ENCODE measurements at places on chromosomes 4 and X.

DNA sequence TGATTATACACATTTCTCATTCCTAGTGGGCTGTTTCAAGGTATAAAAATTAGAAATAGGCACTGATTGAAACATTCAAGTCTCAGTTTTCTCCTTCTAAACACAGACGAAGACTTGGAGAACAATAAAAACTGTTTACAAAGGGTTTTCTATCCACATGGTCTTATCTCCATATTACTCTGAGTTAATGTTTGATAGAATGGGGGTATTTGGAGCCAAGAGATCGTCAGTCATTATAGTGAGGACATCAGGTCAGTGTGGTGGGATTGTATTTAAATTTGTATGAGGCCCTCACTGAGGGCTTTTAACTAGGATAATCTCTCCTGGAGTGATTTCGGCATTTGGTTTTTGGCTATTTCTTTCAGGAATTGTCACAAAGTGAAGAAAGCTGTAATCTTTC is 16.4 kb upstream of the DYNLT3 start:
- no peak for DNase-seq

DNA sequence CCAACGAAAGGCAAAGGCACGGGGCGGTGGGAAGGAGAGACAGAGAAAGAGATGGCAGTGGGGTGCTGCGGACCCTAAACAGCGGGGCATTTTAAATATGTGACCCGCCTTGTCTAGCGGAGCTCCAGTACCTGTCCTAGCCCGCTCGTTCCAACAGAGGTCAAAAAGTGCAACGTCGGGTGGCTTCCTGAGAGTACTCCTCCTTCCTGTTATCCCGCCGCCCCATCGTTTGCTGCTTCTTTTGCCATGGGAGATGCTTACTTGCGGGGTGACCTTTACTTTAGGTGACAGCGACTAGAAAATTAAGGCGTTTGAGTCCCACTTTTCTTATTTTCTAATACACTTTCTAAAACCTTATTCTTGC is 735 bp downstream of the NRK start:
- no peak for DNase-seq

DNA sequence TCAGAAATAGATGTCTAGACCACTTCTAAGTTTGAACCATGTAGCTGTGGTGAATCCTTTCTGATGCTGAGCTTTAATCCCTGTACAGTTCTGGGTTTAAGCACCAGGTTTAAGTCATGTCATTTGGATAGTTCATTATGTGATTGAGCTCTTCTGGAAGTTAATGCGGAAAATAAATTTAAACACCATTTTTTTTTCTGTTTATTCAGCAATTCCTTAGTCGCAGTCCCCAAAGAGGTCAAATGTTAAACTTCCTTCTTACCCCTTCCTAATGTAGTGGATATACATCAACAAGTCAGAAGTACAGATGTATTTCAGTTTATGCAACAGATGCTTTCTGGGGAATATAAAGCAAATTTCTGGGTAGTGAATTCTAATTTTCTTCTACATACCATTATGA is 52.9 kb downstream of the CNKSR2 start:
- DNase-seq = no peak

GRCh38 chr4:182700362-182701160 is 216.6 kb downstream of the DCTD start:
- DNase-seq = no peak

DNA sequence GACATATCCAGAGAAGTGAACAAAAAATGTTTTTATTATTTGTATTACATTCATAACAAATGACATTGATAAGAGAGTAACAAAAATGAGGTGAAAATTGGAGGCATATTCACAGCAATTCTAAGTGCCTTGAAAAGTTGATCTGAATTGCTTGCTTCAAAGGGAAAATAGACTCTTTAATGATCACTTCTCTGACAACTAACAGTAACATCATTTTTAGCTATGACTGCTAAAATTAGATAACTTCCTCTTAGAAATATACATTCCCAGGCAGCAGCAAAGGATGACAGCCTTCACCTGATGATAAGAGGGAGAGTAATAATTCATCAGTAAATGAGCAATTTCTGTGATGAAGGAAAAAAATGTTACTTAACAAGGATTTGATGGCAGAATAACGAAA is 472.5 kb downstream of the PCDH10 start:
- DNase-seq = no peak

- no peak for DNase-seq
These were observed 343.1 kb upstream of the MAOA start for GRCh38 chrX:43313035-43313434.

- DNase-seq = no peak
These were observed 83.8 kb upstream of the BMPR1B start for GRCh38 chr4:94673961-94674360.
